Body of pancreas (tissue), 4 donors: ENCODE measurements at places on chromosomes 16 and 17. TPM values are rescaled to one million over a fixed set of nuclear protein-coding genes. Genes with fewer than 3 reads are reported as not detected.

Gene KIF18B
- 0.26 TPM for total RNA-seq

Gene IGF2BP1
- not detected for total RNA-seq

Gene PRRT2
- not detected for total RNA-seq

Gene ST6GALNAC1
- 9.3 TPM for total RNA-seq

DNA sequence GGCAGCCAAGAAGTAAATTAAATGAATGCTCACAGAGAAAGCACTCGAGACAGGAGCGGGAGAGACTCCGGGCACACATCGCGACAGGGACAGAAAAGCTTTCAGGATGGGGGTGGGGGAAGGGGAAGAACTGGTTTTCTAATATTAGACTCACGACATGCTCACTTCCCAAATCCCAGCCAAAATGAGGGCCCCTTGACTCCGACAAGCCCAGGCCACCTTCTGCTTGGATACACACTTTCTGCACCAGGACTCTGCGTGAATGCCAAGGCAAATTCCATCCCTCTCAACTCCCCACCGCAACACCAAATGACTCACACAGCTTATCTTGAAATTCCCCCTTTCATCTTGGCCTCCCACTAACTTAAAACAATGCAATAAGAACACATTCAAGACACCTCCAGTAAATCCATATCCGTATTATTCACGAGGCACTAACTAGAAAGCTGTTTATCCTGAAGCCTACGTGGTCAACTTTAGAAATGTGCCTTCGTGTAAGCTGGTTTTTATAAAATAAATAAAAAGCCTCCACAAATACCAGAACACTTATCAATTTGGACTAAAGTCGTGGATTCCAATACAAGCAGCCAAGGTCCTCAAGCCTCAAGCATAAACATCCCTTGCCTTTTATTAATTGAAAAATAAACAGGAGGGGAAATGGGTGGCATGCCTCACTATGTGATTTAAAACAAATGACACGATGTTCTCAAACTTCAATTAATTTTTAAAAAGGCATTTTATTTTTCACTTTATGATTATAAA lies 46.1 kb downstream of the NXN start:
- H3K36me3 ChIP-seq = no peaks in the 10 kb centered on the region
- no peak overlapping the region for H3K4me3 ChIP-seq
- H3K4me1 ChIP-seq = peaks cover 45% of the 10 kb centered on the region
- peak; percentile 63 for DNase-seq
- H3K27ac ChIP-seq = peak overlapping the region; percentile 48

- H3K36me3 ChIP-seq = no peaks in the 10 kb centered on the region
- peaks cover 78% of the 10 kb centered on the region for H3K4me1 ChIP-seq
- H3K27me3 ChIP-seq = no peaks in the 10 kb centered on the region
- DNase-seq = peak; percentile 90
- peak overlapping the region; percentile 85 for H3K27ac ChIP-seq
- H3K4me3 ChIP-seq = no peak overlapping the region
Observed at GRCh38 chr17:76497979-76498875, 3.0 kb downstream of the RHBDF2 start.

DNA sequence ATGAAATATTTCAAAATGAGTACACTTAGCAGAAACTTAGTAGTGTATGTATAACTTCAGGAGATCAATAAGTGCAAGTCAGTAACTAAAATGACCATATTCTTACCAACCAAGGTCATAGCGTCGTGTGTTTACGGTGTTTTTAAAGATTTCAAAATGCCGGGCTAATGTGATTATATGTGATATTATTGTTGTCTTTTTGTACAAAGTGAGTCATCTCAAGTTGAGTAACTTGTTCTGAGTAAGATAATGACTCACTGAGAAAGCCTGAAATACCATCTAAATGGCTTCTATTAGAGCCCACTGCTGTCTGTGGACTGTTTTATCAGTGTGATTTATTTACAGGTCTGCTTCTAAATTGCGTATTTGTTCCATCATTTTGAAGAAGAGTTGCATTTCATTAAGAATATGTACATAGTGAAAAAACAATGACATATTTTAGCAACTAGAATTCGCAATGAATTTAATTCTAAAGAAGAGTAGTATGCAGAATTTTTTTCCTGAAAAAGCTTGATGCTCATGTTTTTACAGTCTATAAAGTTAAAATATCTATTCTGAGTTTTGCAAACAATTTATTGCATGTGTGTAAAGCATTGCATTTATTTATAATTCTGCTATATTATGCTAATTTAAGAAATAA lies 12.7 kb downstream of the KRT12 start:
- no peak for DNase-seq
- peaks cover 5% of the 10 kb centered on the region for H3K4me1 ChIP-seq
- H3K36me3 ChIP-seq = no peaks in the 10 kb centered on the region

GRCh38 chr16:53678756-53679343 lies 24.8 kb downstream of the RPGRIP1L start:
- H3K4me3 ChIP-seq = no peak overlapping the region
- no peaks in the 10 kb centered on the region for H3K4me1 ChIP-seq
- no peak overlapping the region for H3K27ac ChIP-seq
- no peaks in the 10 kb centered on the region for H3K27me3 ChIP-seq
- DNase-seq = no peak

GRCh38 chr16:10859658-10860057 lies 17.3 kb upstream of the CIITA start:
- DNase-seq = no peak
- H3K27ac ChIP-seq = no peak overlapping the region
- peaks cover 11% of the 10 kb centered on the region for H3K4me1 ChIP-seq

GRCh38 chr17:76350463-76350862 lies 3.3 kb downstream of the PRPSAP1 start:
- H3K4me3 ChIP-seq = no peak overlapping the region
- H3K27ac ChIP-seq = no peak overlapping the region
- no peaks in the 10 kb centered on the region for H3K36me3 ChIP-seq
- H3K27me3 ChIP-seq = no peaks in the 10 kb centered on the region
- H3K4me1 ChIP-seq = peaks cover 19% of the 10 kb centered on the region

- H3K4me3 ChIP-seq = no peak overlapping the region
- no peaks in the 10 kb centered on the region for H3K27me3 ChIP-seq
- DNase-seq = no peak
- no peaks in the 10 kb centered on the region for H3K4me1 ChIP-seq
- no peaks in the 10 kb centered on the region for H3K36me3 ChIP-seq
- H3K27ac ChIP-seq = no peak overlapping the region
Observed at GRCh38 chr16:10534748-10535147, 45.6 kb downstream of the EMP2 start.

GRCh38 chr17:49519781-49520180 lies 24.7 kb downstream of the NGFR start:
- H3K36me3 ChIP-seq = no peaks in the 10 kb centered on the region
- H3K4me3 ChIP-seq = no peak overlapping the region
- no peaks in the 10 kb centered on the region for H3K27me3 ChIP-seq
- H3K27ac ChIP-seq = no peak overlapping the region
- DNase-seq = no peak

DNA sequence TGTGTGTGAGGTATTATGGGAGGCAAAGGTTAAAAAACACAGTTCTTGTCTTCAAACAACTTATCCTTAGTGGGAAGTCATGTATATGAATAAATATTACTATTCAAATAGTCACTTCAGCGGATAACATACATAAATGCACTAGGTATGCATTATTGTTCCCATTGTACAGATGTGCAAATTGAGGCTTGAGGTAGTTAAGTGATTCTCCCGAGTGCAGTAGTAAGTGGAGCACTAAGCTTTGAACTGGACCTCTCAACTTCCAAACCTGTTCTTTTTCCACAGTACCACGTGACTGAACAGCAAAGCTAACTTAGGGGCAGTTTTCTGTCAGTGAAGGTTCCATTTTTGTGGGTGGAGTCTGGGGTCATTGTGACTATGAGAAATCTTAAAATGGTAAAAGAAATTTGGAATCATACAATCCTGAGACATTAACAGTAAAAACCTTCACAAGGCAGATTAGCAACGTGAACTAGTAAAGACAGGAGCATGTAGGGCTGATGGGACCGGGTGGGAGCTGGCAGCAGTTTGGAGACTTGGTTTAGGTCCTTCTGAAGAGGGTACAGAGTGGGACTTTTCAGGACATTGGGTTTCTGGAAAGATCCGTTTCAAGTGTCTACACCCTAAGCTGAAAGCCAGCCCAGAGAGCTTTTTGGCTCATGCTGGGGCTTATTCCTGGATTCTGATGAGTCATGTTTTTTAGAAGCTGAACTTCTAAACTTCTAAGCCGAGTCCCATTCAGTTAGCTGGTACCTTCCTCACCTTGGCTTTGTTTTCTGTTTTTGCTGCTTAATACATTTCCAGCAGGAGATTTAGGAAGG lies 204.9 kb downstream of the PRKCA start:
- peak; percentile 22 for DNase-seq
- no peaks in the 10 kb centered on the region for H3K36me3 ChIP-seq
- H3K27me3 ChIP-seq = no peaks in the 10 kb centered on the region
- no peak overlapping the region for H3K4me3 ChIP-seq

DNA sequence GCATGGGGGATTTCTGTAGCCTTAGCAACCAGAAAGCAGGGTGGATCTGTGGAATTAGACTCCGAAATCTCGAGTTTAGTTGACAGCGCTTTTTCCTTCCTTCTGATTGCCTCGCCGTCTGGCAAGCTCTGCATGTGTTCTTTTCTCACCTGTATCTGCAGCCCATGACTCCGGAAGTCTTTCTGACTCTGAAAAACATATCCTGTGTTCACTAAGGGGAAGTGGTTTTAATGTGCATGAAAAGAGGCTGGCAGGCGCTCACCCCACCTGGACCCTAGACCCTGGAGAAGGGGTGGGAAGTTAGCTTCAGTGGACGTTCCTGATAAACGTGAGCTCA lies 158.5 kb downstream of the RPTOR start:
- no peak for DNase-seq
- H3K4me1 ChIP-seq = peaks cover 8% of the 10 kb centered on the region
- H3K4me3 ChIP-seq = no peak overlapping the region
